ENCODE measurements at places on chromosomes 16 and 17. TPM values are rescaled to one million over a fixed set of nuclear protein-coding genes. Genes with fewer than 3 reads are reported as not detected.

DNA sequence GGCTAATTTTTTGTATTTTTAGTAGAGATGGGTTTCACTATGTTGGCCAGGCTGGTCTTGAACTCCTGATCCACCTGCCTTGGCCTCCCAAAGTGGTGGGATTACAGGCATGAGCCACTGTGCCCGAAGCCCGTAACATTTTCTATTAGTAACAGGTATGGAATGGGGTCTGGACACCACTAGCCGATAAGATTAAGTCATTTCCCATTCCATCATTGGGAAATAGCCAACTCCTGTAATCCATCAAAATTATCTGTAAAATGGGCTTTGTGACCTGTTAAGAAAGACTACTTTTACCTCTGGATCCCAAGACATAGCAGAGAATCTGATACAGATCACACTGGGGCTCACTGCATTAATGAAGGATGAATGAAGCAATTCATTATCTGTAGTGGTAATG, 3.9 kb upstream of the LUC7L3 start:
- H3K27ac ChIP-seq = no peak overlapping the region
- H3K36me3 ChIP-seq = no peaks in the 10 kb centered on the region
- DNase-seq = no peak
- H3K4me3 ChIP-seq = no peak overlapping the region
- no peaks in the 10 kb centered on the region for H3K27me3 ChIP-seq

DNA sequence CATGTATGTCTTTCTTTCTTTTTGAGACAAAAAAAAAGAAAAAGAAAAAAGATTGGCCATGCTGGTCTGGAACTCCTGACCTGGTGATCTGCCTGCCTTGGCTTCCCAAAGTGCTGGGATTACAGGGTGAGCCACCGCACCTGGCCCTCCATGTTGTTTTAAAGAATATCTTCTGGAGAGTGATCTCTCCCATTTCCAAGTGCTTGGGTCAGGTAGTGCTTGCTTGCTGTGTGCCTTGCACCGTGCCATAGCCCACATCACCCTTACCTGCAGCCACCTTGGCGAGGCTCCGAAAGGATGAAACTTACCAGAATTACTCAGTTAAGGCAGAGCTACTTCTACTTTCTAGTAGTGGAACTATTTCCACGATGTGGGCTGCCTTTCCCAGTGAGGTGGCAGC, 19.0 kb upstream of the KDM6B start:
- H3K4me3 ChIP-seq = no peak overlapping the region
- H3K27ac ChIP-seq = no peak overlapping the region

- no peaks in the 10 kb centered on the region for H3K36me3 ChIP-seq
- no peaks in the 10 kb centered on the region for H3K4me1 ChIP-seq
- DNase-seq = peak; percentile 44
- no peak overlapping the region for H3K4me3 ChIP-seq
These were observed 196.1 kb downstream of the NTN1 start for GRCh38 chr17:9217151-9218056.

- no peaks in the 10 kb centered on the region for H3K4me1 ChIP-seq
- H3K4me3 ChIP-seq = no peak overlapping the region
- no peak overlapping the region for H3K27ac ChIP-seq
- DNase-seq = no peak
These were observed 48.7 kb downstream of the MRPS23 start for GRCh38 chr17:57801044-57801711.

The MMP2 gene
- total RNA-seq = 175 TPM

Data from prostate gland (tissue), 2 donors.